CD4-positive, alpha-beta T cell treated with Interferon alpha-2 for 1 hour (primary cell): ENCODE measurements at places on chromosomes 2 and 18.

DNA sequence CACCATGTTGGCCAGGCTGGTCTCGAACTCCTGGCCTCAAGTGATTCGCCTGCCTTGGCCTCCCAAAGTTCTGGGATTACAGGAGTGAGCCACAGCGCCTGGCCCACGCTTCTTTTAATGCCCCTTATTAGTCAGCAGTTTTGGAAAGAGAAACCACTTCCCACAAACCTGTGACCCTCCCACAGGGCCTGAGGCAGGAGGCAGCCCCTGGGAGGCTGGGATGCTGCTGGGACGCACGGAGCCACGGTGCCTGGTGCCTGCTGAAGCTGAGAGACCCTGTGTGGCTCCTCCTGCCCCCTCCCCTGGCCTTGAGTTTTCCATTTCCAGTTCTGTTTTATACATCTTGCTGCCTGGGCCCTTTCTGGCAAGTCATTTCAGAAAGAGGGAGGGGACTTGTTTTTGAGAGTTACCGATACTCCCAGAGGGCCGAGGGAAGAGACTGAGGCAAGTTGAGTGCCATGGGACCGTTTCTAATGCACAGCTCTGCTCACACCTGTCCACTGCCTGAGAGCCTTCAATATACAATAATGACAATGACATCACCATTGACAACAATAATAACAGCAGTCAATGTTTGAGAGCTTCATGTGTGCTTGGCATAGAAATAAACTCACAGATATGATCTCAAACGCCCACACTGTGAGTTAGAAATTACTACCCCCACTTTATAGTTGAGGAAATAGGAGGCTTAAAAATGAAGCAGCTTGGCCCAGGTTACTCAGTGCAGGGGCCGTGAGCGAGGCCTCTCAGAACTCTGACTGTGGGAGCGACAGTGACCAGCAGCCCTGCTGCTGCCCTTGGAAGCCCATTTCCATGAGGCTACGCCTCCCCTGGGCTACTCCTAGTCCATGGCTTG lies 78.1 kb upstream of the YWHAQ start:
- no peak for DNase-seq

GRCh38 chr18:5943514-5943913 lies 48.2 kb upstream of the TMEM200C start:
- DNase-seq: no peak

- no peak for DNase-seq
Observed at GRCh38 chr2:26495705-26496297, 17.9 kb upstream of the OTOF start.

DNA sequence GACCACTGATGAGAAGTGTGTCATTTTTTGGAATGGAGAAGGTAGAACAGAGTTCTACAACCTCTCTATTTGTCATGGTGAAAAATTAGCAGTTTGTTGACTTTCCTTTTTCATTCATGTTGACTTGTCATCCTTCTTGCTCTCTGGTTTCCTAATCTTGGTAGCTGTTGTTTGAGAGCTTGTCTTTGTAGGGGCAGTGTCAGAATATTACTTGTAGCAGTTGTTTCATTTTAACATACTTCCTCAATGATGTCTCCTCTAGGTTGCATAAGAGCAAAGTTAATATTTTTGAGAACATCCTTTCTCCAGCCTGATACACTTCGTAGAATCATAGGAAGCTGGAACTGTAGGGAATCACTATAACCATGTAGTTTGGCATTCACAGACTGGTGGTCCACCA lies 368.2 kb upstream of the FANCL start:
- DNase-seq: no peak

- DNase-seq: no peak
Observed at GRCh38 chr18:9856092-9856491, 29.7 kb upstream of the TXNDC2 start.

- no peak for DNase-seq
Observed at GRCh38 chr2:138219961-138220360, 255.7 kb downstream of the HNMT start.
